Activated T-helper 2 cell treated with anti-CD3 and anti-CD28 coated beads, Interferon-gamma antibody, Interleukin-2, Interleukin-4, amounts not matched to agents 10 μg/mL and 5 μg/mL and 100 μg/mL, durations not matched to agents 14 hours and 24 hours and 36 hours (primary cell): ENCODE measurements at places on chromosomes 3 and 15.

DNA sequence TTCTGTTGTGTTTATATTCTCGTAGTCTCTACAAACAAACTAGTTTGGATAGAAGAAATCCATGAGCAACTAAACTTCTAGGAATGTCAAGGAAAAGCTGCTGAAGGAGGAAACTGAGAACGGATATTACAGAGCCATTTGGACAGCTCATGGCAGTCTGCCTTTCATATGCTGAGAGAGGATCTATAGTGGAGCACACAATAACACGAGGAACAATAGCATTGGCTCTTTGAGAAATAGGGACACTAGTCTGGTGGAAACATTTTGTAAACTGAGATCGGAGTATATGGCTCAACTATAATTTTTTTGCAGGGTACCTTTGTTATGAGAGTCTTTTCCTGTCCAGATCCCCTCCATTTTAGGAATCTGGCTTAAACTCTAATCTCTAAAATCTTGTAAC, 200.5 kb downstream of the CLSTN2 start:
- H3K4me3 ChIP-seq, result no peak overlapping the region
- no peak overlapping the region for H3K27ac ChIP-seq
- DNase-seq, result no peak

GRCh38 chr3:170656284-170656683, 70.4 kb upstream of the SLC7A14 start:
- no peaks in the 10 kb centered on the region for H3K4me1 ChIP-seq
- H3K36me3 ChIP-seq, result no peaks in the 10 kb centered on the region
- no peak for DNase-seq
- H3K27me3 ChIP-seq, result peaks cover 6% of the 10 kb centered on the region

DNA sequence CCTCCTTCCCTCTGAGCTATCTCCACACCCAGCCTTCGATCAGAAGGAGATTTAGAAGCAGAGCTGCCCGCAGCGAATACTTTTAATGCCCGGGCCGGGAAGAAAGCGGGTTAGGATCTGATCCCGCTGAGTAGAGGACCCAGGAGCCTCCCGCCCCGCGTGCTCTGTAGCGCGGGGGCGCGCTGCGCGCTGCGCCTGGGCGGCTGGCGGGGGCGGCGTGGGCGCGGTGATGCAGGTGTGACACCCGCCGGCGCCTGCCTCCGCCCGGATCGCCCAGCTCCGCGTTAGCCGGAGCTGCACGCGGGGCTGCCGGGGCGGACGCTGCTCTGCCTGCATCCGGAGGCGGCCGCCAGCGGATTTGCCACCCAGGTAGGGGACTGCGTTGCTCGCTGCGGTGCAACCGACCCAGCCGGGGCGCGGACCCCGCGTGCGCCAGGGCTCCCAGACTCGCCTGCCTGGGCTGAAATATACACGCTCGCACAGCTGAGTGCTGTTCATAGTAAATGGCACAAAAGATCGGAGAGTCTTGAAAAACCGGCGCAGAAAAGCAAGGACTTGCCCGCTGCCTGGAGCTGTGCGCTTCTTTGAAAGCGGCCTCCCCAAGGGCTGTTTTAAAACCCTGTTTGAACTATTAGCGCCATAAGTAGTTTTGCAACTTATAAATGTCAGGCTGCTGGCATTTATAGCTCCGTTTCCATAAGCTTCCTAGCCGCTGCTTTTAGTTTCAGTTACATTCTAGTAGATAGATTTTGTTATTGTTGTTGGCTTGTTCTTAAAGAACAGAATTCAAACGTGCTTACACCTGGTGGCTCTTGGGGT, at the start of gene SV2B:
TSS of gene SV2B (plus strand) at position 263 of the 819 bp plus-strand sequence. CDS start 126,007 bp downstream, outside the sequence.
- H3K27ac ChIP-seq, result no peak within 1 kb of the TSS
- H3K4me1 ChIP-seq, result peaks cover 17% of the 10 kb centered on the region
- H3K36me3 ChIP-seq, result no peaks in the 10 kb centered on the region
- DNase-seq, result peak; percentile 43
- peak within 1 kb of the TSS; percentile 80 for H3K4me3 ChIP-seq
- peaks cover 80% of the 10 kb centered on the region for H3K27me3 ChIP-seq

- no peak overlapping the region for H3K27ac ChIP-seq
- peaks cover 60% of the 10 kb centered on the region for H3K4me1 ChIP-seq
- H3K4me3 ChIP-seq, result no peak overlapping the region
- no peak for DNase-seq
- no peaks in the 10 kb centered on the region for H3K36me3 ChIP-seq
Observed at GRCh38 chr15:74387621-74388362, 20.3 kb upstream of the CYP11A1 start.

GRCh38 chr3:38690185-38690584, 40.7 kb upstream of the SCN5A start:
- no peak overlapping the region for H3K4me3 ChIP-seq
- H3K27me3 ChIP-seq, result peaks cover 3% of the 10 kb centered on the region
- no peaks in the 10 kb centered on the region for H3K4me1 ChIP-seq
- H3K36me3 ChIP-seq, result no peaks in the 10 kb centered on the region
- no peak overlapping the region for H3K27ac ChIP-seq

- H3K27ac ChIP-seq, result no peak overlapping the region
- peaks cover 11% of the 10 kb centered on the region for H3K36me3 ChIP-seq
- no peak for DNase-seq
- peaks cover 25% of the 10 kb centered on the region for H3K4me1 ChIP-seq
- no peaks in the 10 kb centered on the region for H3K27me3 ChIP-seq
Observed at GRCh38 chr3:52090131-52090932, 34.0 kb upstream of the DUSP7 start.

- H3K4me1 ChIP-seq, result no peaks in the 10 kb centered on the region
- H3K27me3 ChIP-seq, result no peaks in the 10 kb centered on the region
- no peak overlapping the region for H3K4me3 ChIP-seq
- H3K27ac ChIP-seq, result no peak overlapping the region
Observed at GRCh38 chr3:85862893-85863455, 904.2 kb downstream of the CADM2 start.

DNA sequence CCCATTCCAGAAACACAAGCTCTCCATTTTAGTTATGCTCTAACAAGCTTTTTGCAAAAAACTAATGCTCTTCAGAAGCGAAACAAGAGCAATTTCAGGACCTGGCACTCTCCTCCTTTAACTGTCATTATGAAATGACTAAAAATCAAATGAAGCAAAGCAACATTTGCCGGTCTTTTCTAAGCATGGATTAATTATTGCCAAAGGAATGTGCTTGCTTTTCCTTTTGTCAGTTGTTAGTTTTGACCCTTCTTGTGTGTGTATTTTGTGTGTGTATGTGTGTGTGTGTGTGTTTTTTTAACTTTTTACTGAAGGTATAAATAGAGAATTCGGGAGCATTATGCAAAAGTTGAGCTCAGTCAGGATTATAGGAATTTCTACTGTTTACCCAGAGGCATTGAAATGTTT, 509.1 kb downstream of the TUSC7 start:
- no peaks in the 10 kb centered on the region for H3K27me3 ChIP-seq
- no peaks in the 10 kb centered on the region for H3K36me3 ChIP-seq
- H3K4me1 ChIP-seq, result no peaks in the 10 kb centered on the region
- H3K27ac ChIP-seq, result no peak overlapping the region
- H3K4me3 ChIP-seq, result no peak overlapping the region

GRCh38 chr3:189799366-189799765, 168.2 kb downstream of the TP63 start:
- no peaks in the 10 kb centered on the region for H3K36me3 ChIP-seq
- peaks cover 5% of the 10 kb centered on the region for H3K4me1 ChIP-seq
- peaks cover 6% of the 10 kb centered on the region for H3K27me3 ChIP-seq
- no peak overlapping the region for H3K4me3 ChIP-seq
- H3K27ac ChIP-seq, result no peak overlapping the region
- DNase-seq, result no peak

GRCh38 chr15:29534378-29534777, 264.8 kb upstream of the NSMCE3 start:
- H3K4me1 ChIP-seq, result no peaks in the 10 kb centered on the region
- H3K36me3 ChIP-seq, result no peaks in the 10 kb centered on the region
- H3K4me3 ChIP-seq, result no peak overlapping the region
- H3K27me3 ChIP-seq, result no peaks in the 10 kb centered on the region
- no peak for DNase-seq

DNA sequence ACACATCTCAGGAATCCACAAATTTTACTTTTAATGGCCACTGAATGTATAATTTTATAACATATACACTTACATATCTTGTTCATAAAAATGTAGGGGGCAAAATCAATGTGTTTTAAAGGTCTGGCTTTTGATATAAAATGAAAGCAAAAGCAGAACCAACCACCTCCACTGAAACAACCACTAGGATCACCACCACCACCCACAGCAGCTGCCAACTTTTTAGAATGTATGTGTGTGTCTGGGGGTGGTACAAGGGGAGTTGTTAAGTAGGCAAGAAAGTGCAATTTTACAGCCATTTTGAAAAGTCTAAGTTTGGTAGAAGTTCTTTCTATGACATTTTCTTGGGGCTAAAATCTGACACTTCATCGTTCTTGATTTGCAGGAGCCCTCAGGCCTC, 44.0 kb downstream of the OTOL1 start:
- no peaks in the 10 kb centered on the region for H3K27me3 ChIP-seq
- H3K4me3 ChIP-seq, result no peak overlapping the region
- no peak for DNase-seq
- no peaks in the 10 kb centered on the region for H3K4me1 ChIP-seq

DNA sequence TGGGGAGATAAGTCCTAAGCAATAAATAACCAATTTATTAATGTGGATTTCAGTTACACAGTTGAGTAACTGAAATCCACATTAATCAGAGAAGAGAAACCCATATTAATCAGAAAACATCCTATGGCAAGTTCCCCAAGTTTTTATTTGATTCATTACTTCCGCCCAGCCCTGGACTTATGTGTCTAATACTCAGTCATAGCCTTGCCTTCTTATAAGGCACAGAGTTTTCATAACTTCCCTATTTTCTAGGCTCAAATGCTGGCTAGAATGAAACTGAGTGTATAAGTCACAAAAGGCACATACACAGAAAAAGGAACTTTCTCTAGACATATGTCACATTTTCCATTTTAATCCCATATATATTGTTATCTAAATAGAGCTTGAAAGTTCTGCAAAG, 28.8 kb downstream of the CD47 start:
- H3K4me3 ChIP-seq, result no peak overlapping the region
- H3K36me3 ChIP-seq, result peaks cover 74% of the 10 kb centered on the region
- H3K27me3 ChIP-seq, result no peaks in the 10 kb centered on the region

- peaks cover 27% of the 10 kb centered on the region for H3K4me1 ChIP-seq
- H3K27ac ChIP-seq, result no peak overlapping the region
- H3K36me3 ChIP-seq, result peaks cover 14% of the 10 kb centered on the region
Observed at GRCh38 chr15:89146366-89146765, 58.1 kb downstream of the ABHD2 start.

DNA sequence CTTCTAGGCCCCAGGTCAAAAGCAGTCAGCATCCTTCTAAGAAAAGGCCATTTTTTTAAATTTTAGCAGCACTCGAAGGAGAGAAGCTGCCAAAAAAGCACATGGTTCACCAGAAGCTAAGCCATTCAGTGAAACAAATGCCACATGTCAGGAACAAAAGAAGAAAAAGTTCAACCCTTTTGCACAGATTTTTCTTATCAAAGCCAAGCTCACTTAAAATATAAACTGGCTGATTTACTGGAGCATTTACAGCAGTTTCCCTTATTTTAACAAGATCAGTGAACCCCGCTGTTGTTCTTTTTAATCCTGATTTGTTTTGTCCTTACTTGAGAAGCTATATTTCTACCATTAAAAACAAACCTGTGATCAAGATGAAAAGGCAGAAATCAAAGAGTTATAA, 46.5 kb upstream of the SYNPR start:
- no peaks in the 10 kb centered on the region for H3K27me3 ChIP-seq
- no peak for DNase-seq
- no peak overlapping the region for H3K27ac ChIP-seq
- H3K4me1 ChIP-seq, result no peaks in the 10 kb centered on the region

GRCh38 chr15:90051874-90052273, 50.4 kb downstream of the IDH2 start:
- H3K4me1 ChIP-seq, result peaks cover 6% of the 10 kb centered on the region
- H3K4me3 ChIP-seq, result no peak overlapping the region
- H3K36me3 ChIP-seq, result no peaks in the 10 kb centered on the region
- no peaks in the 10 kb centered on the region for H3K27me3 ChIP-seq
- H3K27ac ChIP-seq, result no peak overlapping the region

- H3K27me3 ChIP-seq, result no peaks in the 10 kb centered on the region
- H3K4me3 ChIP-seq, result no peak overlapping the region
- peaks cover 8% of the 10 kb centered on the region for H3K4me1 ChIP-seq
- peaks cover 86% of the 10 kb centered on the region for H3K36me3 ChIP-seq
- no peak for DNase-seq
Observed at GRCh38 chr3:14166877-14167603, 11.4 kb downstream of the XPC start.

DNA sequence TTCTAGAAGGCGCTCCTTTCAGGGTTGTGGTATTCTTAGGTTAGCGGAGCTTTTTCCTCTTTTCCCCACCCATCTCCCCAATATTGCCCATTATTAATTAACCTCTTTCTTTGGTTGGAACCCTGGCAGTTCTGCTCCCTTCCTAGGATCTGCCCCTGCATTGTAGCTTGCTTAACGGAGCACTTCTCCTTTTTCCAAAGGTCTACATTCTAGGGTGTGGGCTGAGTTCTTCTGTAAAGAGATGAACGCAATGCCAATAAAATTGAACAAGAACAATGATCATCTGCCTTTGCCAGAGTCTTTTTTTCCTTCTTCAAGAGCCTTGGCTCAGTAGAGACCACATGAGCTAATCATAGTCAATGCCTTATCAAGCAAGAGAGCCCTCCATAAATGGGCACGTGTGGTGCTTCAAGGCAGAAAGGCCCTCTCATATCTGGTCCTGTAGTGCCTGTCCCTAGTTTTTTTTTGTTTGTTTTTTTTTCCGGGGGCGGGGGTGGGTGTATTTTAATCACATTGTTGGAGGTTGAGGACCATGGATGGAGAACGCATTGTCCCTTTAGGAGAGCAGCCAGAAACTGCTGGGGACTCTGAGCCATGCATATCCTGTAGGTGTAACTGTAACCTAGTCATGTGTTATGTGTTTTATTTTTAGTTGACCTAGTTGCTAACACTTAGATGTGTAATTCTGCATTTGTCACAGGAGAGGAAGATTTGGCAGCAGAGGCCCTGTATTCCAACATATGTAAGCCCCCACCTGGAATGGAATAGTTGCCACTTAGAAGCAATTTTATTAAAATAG, 64.7 kb upstream of the ACAD9 start:
- H3K27ac ChIP-seq, result no peak overlapping the region
- H3K27me3 ChIP-seq, result no peaks in the 10 kb centered on the region
- no peak overlapping the region for H3K4me3 ChIP-seq
- no peak for DNase-seq
- H3K36me3 ChIP-seq, result peaks cover 81% of the 10 kb centered on the region
- no peaks in the 10 kb centered on the region for H3K4me1 ChIP-seq

DNA sequence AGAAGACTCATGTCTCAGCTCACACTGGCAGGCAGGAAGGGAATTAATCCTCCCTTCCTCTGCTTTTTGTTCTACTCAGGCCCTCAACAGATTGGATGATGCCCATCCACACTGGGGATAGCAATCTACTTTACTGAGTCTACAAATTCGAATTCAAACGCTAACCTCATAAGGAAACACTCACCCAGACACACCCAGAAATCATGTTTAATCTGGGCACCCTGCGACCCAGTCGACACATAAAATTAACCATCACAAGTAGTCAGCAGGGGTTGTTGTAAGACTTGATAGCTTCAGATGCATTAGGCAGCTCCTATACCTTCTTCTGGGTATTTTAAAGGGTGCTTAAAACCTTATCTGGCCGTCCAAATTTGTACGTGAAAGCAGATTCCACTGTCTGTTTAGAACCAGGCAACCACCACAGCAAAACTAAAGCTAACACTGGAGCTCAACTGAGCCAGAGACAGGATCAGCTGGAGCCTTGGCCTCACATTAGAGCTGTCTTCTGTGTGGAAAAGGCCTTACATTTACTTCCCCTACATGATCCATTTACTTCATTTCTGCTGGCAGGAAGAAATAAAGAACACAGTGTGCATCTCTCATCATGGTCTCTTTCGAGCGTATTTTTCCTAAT, 407.3 kb upstream of the PPP2R3A start:
- DNase-seq, result no peak
- H3K27me3 ChIP-seq, result no peaks in the 10 kb centered on the region
- no peaks in the 10 kb centered on the region for H3K36me3 ChIP-seq
- no peak overlapping the region for H3K4me3 ChIP-seq
- no peaks in the 10 kb centered on the region for H3K4me1 ChIP-seq
